Endothelial cell of umbilical vein (primary cell): ENCODE measurements at places on chromosomes 3 and 15. TPM values are rescaled to one million over a fixed set of nuclear protein-coding genes. Genes with fewer than 3 reads are reported as not detected.

FRMD5 gene
- polyA plus RNA-seq: 17.9 and 20.2 TPM in 2 replicates

UROC1 gene
- not detected in 2 replicates for polyA plus RNA-seq

IRAK2 gene
- polyA plus RNA-seq: 7.3 and 7.9 TPM in 2 replicates

DNA sequence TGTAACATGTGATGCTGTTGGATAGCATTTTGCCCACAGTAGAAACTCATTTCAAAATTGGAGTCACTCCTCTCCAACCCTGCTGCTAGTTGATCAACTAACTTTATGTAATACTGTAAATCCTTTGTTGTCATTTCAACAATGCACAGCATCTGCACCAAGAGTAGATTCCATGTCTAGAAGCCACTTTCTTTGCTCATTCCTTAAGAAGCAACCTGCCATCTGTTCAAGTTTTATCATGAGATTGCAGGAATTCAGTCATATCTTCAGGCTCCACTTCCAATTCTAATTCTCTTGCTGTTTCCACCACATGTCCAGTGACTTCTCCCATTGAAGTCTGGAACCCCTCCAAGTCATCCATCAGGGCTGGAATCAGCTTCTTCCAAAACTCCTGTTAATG, 42.9 kb downstream of the AKAP13 start:
- DNase-seq: no peak

DNA sequence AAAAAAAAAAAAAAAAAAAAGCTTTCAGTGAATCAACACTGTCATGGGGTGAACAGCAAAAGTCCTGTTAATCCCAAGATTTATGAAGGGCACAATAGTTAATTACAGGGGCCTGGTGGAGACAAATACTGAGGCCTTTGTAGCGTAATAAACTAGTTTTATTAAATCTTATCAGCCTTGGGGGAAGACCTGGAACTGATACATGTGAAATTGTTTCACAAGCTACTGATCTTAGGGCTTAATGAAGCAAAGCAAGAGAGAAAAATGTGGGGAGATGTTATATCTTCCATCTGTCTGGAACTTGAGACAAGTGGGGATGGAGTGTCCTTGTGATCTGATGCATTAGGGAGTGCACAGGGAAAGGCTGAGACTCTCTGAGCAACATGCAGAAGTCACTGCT, 47.9 kb upstream of the OSBPL11 start:
- no peak for DNase-seq

DNA sequence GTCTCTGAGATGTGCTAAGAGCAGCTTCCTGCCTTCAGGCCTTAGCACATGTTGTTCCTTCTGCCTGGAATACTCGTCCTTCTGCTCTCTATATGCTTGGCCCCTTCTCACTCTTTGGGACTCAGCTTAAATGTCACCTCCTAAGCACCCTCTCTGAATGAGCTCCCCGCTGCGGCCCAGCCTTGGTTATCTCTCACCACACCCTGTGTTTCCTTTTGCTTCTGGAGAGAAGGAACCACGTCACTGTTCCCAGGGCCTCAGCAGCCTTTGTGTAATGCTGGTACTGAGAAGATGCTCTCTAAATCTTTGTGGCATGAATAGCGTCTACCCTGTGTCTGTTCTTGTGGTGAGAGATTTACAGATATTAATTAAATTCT, 2.2 kb downstream of the FAH start:
- DNase-seq: no peak

DNA sequence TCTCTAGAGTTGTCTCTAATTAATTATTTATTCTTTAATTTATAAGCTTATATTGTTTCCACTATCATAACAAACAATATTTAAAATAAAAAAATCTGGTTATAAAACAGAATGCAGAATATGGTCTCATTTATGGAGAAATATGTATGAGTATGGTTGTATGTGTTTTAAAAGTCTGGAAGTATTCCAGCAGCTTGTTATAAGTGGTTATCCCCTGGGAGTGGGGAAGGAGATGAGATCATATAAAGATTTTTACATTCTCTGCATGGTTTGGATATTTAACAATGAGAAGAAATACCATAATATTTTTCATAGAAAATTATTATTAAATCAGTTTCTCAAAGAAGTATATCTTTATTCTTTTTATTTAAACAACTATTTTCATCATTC, 135.4 kb upstream of the MB21D2 start:
- no peak for DNase-seq

DNA sequence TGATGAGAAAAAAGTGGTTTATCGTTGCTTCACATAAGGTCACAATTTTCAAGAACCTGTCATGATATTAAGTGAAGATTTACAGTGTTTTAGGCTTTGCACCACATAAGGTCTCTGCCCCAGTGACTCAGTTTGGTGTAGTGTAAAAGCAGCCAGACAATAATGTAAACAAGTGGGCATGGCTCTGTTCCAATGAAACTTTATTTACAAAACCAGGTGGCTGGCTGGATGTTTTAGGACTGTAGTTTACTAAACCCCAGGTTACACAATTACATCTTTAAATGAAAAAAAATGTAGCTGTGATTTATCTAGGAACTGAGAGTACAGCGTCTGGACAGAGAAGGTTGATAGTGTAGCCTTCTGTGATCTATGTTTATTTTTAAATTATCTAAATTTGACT, 9.7 kb upstream of the FBXL22 start:
- peak; percentile 36 for DNase-seq

DNA sequence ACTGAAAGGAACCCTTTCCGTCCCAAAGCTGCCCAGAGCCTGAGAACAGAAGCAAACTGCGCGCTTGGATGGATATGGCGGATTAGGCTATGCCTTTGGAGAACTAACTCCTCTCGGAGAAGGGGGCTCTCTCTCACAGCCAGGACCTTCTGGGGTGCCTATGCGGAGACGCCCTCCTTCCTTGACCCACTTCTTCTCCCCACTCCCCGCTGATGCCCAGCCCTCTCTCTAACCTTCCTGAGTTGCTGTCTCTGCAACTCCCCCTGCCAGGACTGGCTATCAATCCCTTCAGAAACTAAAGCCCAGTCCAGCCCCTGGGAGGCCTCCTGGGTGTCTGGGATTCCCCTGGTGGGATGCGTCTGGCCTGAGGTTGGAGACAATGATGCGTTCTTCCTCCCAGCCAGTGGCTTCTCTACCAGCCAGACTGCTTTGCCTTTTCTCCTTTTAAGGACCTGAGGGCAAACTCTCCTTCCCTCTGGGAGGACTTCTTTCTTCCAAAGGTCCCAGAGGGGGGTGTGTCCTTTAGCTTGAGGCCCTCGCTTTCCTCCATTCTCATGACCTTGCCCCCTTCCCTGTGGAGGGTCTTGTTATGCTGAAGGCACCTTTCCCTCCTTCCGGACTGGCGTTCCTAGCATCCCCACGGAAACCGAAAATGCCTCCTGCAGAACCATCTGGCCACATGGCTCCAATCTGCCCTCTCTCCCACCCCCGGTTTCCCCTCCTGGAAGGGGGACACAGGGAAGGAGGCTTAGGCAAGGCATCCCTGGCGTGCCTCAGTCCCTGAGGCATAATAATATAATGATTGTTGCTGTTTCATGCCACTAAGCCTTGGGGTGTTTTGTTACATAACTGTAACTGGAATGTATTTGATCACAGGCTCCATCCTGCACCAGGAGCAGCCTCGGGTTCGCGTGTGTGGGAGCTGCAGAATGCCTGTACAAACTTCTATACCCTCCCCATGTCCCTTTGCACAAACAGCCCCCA, 63.4 kb upstream of the C15orf39 start:
- no peak for DNase-seq
